ENCODE measurements at places on chromosomes 2 and 18.

DNA sequence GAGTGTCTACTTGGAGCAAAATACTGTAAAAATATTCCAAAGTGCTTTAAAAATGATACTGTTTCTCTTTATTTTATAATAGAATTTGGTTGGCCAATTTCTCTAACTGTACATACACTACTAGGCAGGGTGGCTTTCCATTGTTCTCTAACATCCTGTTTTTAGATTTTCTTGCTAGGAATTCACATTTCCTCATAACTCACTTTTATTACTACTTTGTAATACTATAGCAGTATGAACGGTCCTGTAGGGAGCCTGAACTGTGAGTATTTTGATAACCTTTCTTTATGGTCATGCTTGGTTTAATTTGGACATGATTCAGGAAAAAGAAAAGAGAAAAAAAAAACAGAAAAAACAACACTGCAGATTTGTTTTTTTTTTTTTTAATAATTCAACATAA lies 37.8 kb downstream of the GCG start:
- DNase-seq: no peak

GRCh38 chr18:71707985-71708500 lies 836.1 kb downstream of the CBLN2 start:
- no peak for DNase-seq

DNA sequence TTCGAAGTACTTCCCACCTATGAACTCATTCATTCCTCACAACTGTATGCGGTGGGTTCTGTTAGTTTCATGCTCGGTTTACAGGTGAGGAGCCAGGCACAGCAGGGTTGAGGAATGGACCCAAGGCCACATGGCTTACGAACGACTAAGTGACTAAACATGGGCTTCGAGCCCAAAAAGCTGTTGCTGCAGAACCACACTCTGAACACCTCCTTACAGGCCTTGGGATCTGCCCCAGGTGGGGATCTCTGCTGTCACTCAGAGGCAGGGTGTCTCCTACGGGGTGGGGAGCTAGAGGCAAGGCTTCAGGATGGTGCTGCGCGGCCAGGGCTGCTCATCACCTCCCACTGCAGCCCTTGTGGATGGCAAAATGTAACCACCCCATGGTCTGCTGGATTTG lies 80.9 kb downstream of the TSHZ1 start:
- no peak for DNase-seq

GRCh38 chr18:63040788-63041410 lies 278.7 kb downstream of the BCL2 start:
- DNase-seq: no peak

DNA sequence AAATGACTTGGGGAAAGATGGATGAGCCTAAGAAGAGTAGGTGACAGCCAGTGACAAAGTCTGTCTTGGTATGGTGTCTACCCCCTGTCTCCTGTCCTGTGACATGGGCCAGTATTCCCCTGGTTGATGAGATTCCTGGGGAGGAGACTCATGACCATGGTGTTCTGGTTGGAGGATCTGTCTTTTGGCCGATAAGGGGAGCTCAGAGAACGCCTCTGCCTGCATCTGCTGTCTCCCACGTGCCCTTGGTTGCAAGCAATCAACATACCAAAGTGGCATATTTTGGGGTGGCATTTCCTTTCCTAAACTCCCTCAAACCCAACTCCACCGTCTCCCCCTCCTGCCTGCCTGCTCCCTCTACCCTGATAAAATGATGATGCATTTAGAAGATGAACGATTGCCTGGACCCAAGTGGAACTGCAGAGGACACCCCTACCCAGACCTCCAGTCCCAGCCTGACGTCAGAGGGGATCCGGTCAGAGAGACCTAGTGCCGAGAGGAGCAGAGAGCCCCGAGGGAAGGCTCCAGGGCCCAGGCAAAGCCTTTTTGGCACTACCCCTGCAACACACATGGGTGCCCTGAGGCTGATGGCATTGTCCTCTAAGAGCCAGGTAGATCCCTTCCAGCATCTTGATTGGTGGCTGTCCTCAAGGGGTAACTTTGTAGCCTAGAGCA lies 124.2 kb upstream of the MSH6 start:
- peak; percentile 67 for DNase-seq

- DNase-seq: peak; percentile 45
Observed at GRCh38 chr2:119389615-119390306, 23.0 kb downstream of the DBI start.

DNA sequence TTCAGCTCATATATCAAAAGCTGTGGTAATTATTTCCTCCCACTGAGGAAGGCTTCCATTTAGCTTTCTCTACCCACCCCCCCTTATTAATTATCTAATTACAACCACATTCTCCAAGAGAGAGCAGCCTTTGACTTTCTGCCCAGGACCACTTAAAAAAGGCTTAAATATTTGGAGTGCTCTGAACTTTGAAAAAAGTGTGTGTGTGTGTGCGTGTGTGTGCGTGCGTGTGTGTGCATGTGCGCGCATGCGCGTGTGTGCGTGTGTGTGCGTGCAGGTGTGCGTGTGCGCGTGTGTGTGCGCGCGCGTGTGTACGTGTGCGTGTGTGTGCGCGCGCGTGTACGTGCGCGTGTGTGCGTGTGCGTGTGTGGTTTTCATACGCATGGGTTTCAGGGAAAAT lies 57.8 kb downstream of the TWIST2 start:
- no peak for DNase-seq

DNA sequence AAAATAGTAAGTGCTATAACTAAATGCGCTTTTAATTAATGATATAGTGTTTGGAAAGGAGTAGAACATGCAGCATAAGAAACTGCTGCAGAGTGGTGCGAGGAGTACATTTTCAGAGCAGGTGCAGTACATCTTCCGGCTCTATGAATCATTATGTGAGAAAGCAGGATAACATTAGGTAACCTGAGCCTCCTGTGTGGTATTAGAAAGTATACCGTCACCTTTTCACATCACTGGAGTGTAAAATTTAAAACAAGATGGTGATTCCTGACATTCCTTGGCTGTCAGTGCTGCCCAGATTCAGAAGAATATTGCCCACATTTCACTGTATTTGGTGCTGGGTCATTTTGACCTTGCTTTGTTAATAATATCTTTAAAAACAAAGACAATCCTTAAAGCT lies 7.8 kb upstream of the DYNC2LI1 start:
- DNase-seq: no peak

DNA sequence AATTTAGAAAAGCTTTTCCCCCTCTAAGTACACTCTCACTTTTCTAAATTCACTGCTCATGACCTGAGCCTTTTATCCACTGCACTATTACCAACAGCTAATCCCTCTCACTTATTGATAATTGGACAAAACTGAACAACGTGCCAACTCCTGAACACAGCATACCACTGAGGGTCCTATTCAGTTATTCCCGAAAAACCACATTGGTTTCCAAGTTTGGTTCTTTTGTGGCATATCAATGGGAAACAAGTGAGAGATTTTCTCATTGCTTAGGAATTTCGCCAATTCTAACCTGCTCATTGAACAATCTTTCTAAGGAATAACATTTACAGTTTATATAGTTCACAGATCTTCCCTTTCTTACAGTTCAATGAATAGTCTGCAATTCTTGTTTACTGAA lies 977.4 kb downstream of the TMEM182 start:
- DNase-seq: no peak

- no peak for DNase-seq
Observed at GRCh38 chr2:216839688-216840087, 20.2 kb downstream of the TNP1 start.
